ENCODE measurements at places on chromosomes 5 and 9.

GRCh38 chr5:4984461-4984860, 155.7 kb upstream of the ADAMTS16 start:
- DNase-seq = no peak

DNA sequence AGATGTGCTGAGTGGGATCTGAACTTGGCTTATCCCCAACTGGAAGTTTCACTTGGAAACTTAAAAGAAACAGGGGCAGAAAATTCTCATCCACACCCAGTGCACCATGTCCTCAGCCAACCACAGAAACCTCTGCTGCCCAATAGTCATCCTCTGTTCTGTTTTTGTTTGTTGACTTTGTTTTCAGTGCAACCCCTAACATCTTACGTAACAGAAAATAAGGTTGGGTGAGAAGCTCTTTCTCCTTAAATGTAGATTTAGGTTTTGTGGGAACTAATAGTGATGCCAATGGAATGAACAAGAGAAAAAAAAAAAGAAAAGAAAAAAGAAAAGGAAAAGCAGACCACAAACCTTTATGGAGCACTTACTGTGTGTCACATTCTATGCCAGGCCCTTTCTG, 262.8 kb downstream of the PAPPA start:
- DNase-seq = no peak

- DNase-seq = no peak
Measured at GRCh38 chr5:140000332-140000731, 42.8 kb downstream of the NRG2 start.

- no peak for DNase-seq
Measured at GRCh38 chr5:159510282-159510681, 180.0 kb upstream of the IL12B start.

GRCh38 chr5:53381-54174, 38.4 kb upstream of the PLEKHG4B start:
- DNase-seq = no peak

GRCh38 chr5:177987326-177987725, 8.7 kb downstream of the PROP1 start:
- DNase-seq = no peak

GRCh38 chr5:151737431-151737830, 21.0 kb downstream of the ATOX1 start:
- no peak for DNase-seq

GRCh38 chr9:30511666-30512065, 1872.8 kb upstream of the ACO1 start:
- DNase-seq = no peak

DNA sequence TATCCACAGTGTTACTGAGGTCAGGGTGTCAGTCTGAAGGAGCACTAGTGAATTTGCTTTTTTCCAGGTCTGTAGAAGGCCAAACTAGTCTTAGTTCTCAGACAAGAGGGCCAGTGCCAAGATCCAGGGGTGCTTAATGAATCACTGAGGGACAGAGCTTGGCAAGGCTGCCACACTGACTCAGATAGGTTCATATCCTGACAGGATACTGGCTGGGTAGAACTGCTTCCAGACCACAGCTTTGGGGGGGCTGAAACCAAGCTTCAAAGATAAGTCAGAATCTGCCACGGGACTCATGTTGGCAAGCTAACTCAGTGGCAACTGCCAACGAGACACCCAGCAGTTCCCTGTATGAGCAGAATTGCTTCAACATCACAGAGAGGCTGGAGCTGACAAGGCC, 1125.4 kb downstream of the EFNA5 start:
- no peak for DNase-seq

- no peak for DNase-seq
Measured at GRCh38 chr5:173707392-173707791, 90.9 kb upstream of the BOD1 start.

DNA sequence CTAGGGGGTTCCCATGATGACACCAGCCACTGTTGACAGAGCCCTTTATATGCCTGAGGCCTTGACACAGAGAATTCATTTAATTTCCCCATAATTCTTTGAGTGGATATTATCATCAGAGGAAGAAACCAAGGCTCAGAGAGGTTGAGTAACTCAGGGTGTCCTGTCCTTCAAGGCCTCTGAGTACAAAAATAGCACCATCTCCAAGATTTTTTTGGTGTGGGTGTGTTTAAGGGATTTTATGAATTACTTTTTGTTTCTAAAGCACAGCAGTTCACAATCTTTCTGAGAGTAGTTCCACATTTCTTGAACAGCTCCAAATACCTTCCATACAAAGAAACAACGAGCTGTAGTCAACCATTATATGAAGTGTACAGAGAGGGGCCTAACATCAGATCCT, 6.2 kb upstream of the GSN start:
- DNase-seq = no peak

- no peak for DNase-seq
Measured at GRCh38 chr5:30894811-30895210, 298.7 kb upstream of the CDH6 start.

GRCh38 chr9:124251605-124252378, 6.0 kb upstream of the NEK6 start:
- no peak for DNase-seq

GRCh38 chr5:112709416-112709815, 28.3 kb upstream of the APC start:
- DNase-seq = no peak

- no peak for DNase-seq
Measured at GRCh38 chr9:84652496-84653120, 16.9 kb upstream of the NTRK2 start.

- no peak for DNase-seq
Measured at GRCh38 chr5:102959055-102959454, 160.9 kb downstream of the GIN1 start.

DNA sequence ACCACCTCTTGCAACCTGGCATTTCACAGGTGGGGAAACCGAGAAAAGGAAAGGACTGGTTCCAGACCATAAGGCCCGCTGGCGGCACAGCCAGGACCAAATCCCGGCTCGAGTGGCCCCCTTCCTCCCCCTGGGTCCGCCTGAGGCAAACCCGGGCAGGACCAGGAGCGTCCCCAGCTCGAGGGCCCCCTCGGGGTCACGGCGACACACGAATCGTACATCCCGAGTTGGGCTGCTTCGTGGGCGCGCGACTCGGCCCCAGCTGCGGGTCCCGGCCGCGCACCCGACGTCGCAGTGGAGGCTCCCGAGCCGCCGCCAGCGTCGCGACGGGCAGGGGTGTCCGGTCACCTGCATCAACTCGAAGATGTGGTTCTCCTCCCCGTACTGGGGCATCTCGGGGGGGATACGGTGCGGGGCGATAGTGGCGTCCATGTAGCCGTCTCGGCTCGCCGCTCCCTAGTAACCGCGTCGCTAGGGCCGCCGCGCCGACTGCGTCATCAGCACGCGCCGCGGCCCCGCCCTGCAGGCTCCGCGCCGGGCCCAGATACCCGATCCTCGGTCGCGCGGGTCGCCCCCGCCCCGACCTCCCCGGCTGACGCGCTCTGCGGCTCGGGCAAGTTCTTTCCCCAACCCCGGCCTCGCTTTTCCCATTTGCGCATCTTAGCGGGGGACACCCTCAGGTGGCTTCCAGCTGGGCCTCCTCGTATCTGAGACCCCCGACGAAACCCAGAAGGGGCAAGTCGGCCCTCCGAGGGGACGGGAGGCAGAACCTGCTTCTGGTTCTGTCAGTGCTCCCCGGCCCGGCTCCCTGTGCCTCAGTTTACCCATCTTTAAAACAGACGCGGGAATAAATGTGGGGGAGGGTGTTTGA, at the start of gene AK8:
Gene AK8 (minus strand): TSS at position 461 of the 871 bp plus-strand sequence. CDS start 29 bp downstream, at position 432.
- DNase-seq = peak; percentile 71

DNA sequence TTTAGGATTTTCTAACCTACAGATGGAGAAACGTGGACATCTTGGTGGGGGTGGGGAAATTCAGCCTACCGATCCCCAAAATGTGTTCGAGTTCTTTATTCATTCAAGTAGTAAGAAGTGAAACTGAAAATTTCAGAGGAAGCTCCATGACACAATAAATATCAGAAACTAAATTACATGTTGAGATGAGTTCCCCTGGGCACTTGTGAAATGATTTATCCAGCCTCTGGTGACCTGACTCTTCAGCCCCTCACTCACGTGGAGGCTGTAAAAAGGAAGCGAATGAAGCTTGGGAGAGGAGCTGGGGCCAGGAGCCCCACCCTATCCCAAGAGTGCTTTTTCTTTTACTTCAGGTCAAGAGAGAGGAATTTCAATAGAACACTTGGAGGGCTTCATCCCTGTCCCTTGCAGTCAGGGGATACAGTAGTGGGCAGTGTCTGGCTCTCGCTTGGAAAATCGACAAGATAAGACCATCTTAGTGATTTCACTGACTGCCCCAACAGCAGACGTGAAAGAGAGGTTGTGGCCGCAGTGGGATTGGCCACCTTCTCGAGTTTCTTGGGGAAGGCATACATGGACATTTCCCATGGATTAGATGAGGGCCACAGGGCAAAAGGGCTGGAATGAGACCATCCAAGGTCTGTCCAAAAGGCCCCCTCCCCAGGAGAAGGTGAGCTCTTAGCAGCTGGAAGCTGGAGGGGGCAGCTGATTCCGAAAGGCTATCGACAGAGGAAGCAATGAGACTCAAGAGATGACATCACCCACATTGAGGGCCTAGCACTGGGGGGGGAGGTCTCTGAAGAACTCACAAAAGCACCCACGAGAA, 76.8 kb upstream of the SH3PXD2B start:
- DNase-seq = no peak

GRCh38 chr9:96875461-96876142, 21.3 kb upstream of the ZNF782 start:
- DNase-seq = peak; percentile 12

DNA sequence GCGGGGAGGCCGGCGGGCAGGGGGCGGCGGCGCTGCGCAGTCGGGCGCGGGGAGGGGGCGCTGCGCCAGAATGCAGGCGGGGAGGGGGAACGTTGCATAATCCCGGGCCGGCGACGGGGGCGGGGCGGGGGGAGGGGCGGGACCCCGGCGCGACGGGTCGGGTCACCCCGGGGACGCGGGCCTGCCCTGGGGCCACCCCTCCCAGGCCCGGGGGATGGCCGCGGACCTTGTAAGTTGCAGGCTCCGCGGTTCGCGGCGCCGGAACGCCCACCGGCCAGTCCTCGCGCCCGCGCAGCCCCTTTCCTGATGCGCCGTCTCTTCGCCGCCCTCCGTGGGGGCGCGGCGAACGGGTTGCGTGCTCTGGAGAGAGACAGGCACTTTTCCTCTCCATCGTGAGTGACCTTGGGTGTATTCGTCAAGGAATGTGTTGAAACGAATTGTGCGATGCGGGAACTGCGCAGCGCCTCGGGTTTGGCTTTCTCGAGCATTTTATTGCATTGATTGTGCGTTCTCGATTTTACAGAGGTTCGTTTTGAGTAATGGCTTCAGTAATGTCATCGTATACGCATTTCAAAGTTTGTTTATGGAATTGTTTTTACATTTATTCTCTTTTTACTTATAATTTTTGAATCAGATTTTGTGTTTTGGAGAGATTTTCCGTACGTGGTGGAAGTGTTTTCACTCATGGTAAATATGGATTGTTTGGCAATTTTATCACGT, 802 bp downstream of the SPIN1 start:
- peak; percentile 12 for DNase-seq

- no peak for DNase-seq
Measured at GRCh38 chr9:114388764-114389375, 1.1 kb upstream of the AKNA start.

Data from activated CD4-positive, alpha-beta T cell treated with anti-CD3 and anti-CD28 coated beads, Interleukin-2, amount 50 U/mL, for 4 hours (primary cell).